ENCODE measurements at places on chromosomes 4 and X.

GRCh38 chr4:120568731-120569130 lies 353.8 kb downstream of the PRDM5 start:
- no peak for DNase-seq

- no peak for DNase-seq
These were observed 154.9 kb upstream of the TECRL start for GRCh38 chr4:64564126-64564525.

DNA sequence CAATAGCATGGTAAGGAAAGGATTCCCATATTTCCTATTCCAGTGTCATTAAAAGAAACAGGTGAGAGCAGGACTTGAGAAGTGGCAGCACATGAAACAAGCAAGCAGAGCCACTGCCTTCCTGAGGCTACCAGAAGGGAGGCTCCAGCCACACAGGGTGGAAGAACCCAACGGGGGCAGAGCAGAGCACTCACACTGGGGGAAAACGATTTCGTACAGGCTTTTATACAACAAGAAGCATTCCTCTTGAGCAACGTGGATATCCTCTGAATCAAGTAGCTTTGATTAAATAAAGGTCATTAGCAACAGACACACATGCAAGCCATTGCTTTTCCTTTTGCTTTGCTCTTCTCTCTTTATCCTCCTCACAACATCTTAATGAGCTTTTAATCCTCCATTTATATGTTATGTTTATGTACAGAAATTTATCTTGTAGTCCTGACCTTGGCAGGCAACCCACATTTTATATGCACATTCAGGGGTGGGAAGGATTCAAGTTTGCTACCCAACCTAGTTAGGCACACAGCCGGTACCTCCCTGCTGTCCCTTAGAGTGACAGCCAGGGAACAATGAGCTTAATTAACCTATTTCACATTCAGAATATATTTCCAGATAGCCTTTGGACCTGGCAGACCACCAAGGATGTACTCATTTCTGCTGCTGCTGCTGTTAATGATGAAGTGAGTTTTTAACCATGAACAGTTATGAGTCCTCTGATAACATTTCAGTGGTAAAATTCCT lies 202.1 kb downstream of the ARHGAP24 start:
- DNase-seq = peak; percentile 58

DNA sequence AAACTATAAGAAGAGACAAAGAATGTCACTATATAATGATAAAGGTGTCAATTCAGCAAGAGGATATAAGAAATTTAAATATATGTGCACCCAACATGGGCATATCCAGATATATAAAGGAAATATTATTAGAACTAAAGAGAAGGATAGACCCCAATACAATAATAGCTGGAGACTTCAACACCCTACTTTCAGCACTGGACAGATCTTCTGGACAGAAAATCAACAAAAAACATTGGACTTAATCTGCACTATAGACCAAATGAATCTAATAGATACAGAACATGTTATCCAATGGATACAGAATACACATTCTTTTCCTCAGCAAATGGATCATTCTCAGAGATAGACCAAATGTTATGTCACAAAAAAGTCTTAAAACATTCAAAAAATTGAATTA lies 327.7 kb downstream of the PPP1R2C start:
- DNase-seq = no peak

DNA sequence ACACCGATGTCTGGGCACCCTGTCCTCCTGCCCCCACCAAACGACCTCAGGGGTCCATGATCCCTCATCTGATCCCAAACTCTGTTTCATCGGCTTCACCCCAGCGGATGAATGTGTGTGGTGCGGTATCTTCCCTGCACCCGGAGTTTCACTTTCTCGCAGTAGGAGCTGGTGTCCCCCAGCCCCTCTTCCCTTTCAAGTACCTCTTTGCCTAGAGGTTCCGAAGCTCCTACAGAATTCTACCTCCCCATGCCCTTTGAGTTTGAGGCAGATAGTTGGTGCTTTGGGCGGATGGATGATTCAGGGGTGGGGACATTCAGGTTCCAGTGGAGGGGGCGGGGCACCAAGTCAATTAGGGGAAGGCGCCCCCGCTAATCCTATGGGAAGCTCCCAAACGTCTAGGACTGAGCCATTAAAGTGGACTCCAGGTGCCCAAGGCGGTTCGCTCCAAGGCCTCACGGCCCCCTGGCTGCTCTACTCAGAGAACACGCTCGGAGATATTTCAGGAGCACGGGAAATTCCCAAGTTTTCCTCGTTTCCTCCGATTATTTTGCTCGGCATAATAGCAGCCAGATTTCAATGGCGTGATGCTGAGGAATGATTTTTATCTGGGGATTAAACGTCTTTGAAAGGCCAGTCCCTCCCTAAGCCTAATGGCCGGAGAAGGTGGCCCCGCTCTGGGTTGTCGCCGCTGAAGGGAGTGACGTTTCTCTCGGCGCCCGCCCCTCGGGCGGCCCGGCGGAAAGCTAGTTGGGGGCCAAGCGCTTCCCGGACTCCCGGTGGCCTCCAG lies 1.3 kb downstream of the MSX1 start:
- no peak for DNase-seq

- no peak for DNase-seq
These were observed 179.9 kb upstream of the PPP3CA start for GRCh38 chr4:101527188-101527587.

- DNase-seq = no peak
These were observed 25.0 kb downstream of the UTP14A start for GRCh38 chrX:129930941-129931410.

- no peak for DNase-seq
These were observed 13.2 kb downstream of the TNIP2 start for GRCh38 chr4:2742823-2743517.

GRCh38 chr4:139457318-139457717 lies 3.4 kb downstream of the RAB33B start:
- no peak for DNase-seq

GRCh38 chrX:110123331-110123782 lies 120.4 kb downstream of the TMEM164 start:
- DNase-seq = no peak

GRCh38 chr4:125732632-125733031 lies 417.9 kb downstream of the FAT4 start:
- DNase-seq = no peak

- DNase-seq = no peak
These were observed 8.3 kb downstream of the BMP3 start for GRCh38 chr4:81038636-81039350.

GRCh38 chrX:153897899-153898298 lies 6.6 kb upstream of the AVPR2 start:
- no peak for DNase-seq

GRCh38 chr4:105357258-105357980 lies 116.4 kb downstream of the PPA2 start:
- DNase-seq = no peak

DNA sequence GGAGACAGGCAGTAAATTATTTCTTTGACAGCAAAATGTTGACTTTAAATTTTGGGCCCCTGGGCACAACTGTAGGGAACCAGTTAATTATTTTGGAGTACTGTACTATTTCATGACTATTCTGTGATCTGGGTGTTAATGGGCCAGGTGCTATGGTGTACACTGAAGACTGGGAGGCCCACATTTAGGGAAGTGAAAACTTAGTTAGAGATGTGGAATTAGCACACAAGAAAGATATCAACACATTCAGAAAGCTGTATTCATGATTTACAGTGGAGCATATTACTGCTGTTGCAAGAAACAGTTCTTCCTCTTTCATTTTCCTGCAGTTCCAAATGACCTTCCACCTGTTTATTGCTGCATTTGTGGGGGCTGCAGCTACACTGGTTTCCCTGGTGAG lies 12.4 kb downstream of the PLP1 start:
- DNase-seq = no peak

GRCh38 chr4:146582864-146583263 lies 55.8 kb upstream of the POU4F2 start:
- DNase-seq = no peak

- peak; percentile 57 for DNase-seq
These were observed at the start of gene BEX4 for GRCh38 chrX:103214870-103215424. Gene BEX4 (plus strand): TSS chrX:103215108. CDS start chrX:103216154, 1,046 bp downstream.

- no peak for DNase-seq
These were observed 42.2 kb downstream of the CRLF2 start for GRCh38 chrX:1170243-1170642.

GRCh38 chr4:147366164-147366563 lies 114.7 kb upstream of the EDNRA start:
- no peak for DNase-seq

DNA sequence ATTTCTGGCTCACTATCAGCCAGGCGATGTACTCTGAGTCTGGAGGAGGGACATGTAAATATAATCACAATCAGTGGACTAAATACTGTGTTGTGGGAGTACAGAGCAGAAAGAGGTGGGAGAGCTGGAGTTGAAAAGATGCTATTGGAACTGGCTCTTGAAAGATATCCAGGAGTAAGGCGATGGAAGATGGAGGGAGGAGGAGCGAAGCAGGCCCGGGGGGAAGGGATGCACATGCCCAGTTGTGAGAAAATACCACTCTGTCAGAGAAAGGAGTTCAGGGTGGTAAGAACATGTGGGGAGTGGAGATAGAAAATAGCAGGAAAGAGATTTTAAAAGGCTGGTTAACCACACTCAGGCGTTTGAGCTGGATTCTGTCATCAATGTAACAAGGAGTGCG lies 216.9 kb upstream of the ETNPPL start:
- no peak for DNase-seq

GRCh38 chrX:12903646-12904045 lies 2.8 kb upstream of the TLR8 start:
- no peak for DNase-seq

GRCh38 chrX:67545036-67545821 lies 1.4 kb downstream of the AR start:
- no peak for DNase-seq

All from NCI-H1105 (cell line).